IPS DF 6.9 (cell line): ENCODE measurements at places on chromosomes 1 and 21.

DNA sequence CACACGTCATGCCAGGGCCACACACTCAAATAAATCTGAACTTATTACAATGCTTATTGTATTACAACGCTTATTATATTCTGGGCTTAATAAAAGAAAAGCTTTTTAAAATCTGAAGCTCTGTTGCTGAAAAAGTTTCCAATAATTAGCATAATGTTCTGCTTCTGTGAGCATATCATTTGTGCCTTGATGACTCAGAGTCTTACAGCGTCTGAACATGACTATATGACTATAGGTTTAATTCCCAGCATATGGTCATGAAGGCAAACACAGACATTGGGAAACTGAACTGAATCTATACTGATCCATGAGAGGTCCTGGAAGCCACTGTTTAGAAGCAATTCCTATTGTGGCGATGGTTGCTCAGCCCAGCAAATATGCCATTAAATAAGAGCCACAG lies 66.3 kb downstream of the SIM2 start:
- no peak for DNase-seq

GRCh38 chr1:197598935-197599334 lies 176.3 kb downstream of the DENND1B start:
- DNase-seq, result no peak

GRCh38 chr1:93694039-93694438 lies 12.4 kb upstream of the BCAR3 start:
- no peak for DNase-seq

GRCh38 chr1:25011275-25011674 lies 81.2 kb upstream of the RUNX3 start:
- no peak for DNase-seq

GRCh38 chr1:111275079-111275478 lies 15.6 kb upstream of the CHIA start:
- no peak for DNase-seq

DNA sequence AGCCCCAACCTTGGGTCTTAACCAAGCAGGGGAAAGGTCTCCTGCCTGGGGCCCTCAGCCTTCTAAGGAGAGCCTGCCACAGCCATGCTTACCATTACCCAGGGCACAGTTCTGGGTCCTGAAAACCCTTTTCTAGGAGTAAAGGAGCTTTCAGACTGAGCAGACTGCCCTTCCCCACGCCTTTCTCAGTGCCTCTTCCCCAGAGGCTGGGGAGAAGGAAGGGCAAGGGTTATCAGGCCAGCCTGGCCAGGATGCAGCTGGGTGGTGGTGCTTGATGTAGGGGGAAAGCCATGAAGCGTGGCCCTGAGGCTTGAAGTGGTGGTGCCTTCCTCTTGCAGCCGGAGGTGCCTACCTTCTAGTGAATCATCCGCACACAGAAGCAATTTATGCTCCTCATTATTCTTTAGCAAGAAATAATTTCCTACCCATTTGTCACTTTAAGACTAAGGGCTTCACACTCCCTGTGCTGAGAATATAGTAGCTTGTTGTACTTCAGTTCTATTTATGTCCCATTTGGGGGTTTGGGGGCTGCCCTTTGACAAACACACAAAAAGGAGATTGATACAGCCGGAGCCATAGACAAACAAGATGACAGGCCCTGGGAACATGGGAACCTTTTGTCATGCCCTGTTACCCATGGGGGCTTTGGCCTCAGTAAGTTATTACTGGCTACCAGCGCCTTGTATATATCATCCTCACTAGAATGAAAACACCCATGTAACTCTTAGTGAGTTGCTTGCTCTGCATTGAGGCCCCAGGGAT lies 40.7 kb downstream of the MAN1C1 start:
- DNase-seq, result no peak

DNA sequence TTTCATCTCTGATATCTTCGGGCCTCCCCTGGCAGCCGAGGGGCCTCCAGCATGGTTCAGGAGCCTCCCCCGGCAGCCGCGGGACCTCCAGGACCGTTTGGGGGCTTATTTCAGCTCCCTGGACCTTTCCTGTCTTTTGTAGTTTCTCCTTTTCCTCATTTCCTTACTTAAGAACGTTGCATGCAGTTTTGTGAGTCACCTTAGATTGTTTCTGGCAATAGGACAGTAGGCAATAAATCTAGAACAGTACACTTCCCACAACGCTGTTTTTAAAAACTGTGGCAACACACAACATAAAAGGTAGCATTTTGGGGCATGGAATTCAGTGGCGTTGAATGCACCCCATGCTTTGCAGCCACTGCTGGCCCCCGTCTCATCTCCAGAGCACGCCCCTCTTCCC lies 24.4 kb downstream of the FAAP20 start:
- no peak for DNase-seq

- DNase-seq, result no peak
These were observed 237.1 kb upstream of the PLD5 start for GRCh38 chr1:242761556-242761955.

- DNase-seq, result no peak
These were observed 10.2 kb downstream of the PHGDH start for GRCh38 chr1:119721896-119722295.

- no peak for DNase-seq
These were observed 361 bp downstream of the DDAH1 start for GRCh38 chr1:85464497-85465098.

DNA sequence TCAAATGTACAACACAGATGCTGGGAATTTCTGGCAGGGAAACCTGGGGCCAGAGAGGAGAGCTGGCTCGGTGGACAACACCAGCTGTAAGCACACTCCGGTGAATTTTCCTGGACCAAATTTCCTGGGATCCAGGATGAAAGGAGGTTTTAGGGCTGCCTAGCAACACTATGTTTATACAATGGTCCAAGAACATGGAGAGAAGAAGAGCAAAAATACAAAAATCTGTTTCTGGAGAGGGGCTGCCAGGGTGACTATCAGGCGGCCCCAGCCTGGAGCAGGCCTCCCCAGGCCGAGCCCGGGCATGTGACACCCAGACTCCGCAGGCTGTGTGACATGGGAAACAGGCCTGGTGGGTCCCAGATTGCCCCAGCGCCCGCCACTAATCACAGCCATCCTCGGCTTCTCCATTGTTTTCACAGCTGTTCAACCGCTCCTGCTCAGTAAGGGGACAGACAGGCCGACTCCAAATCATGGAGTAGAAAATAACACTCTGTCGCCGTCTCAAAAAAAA lies 336.0 kb upstream of the NFIA start:
- DNase-seq, result no peak

GRCh38 chr1:244370060-244370637 lies 81.6 kb downstream of the ADSS2 start:
- no peak for DNase-seq

GRCh38 chr1:1239614-1240347 lies 6.7 kb downstream of the C1QTNF12 start:
- no peak for DNase-seq

DNA sequence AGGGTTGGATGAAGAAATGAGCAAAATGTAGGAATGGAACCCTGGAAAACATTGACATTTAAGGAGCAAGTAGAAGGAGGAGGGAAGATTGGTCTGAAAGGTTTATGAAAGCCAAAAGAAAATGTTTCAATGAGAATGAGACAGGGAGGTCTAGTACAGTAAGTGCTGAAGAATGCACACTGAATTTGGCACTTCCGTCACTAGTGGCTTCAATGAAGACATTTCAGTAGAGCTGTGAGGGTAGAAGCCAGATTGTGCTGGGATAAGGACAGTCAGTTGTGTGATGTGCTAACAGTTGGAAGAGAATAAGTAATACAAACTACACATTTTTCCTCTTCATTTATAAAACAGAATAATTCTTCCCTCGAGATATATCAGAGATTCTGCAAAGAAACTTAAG lies 17.1 kb downstream of the THEM4 start:
- no peak for DNase-seq

DNA sequence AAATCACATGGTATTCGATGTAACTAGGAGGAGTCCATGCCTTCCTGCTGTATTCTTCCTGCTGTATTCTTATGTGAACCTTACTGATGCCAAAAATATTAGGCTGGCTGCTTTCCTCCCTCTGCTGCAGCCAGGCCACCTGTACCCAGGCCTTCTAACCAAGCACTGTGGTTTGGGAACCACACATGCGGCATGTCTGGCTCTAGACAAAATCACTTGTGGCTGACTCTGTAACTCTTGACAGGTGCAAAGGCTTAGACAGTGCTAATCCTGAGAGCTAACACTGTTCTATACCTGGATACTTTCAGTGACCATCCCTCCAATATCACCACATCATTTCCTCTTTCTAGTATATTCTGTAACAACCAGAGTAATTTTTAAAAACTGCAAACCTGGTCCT lies 67.7 kb downstream of the PCP4 start:
- DNase-seq, result no peak

DNA sequence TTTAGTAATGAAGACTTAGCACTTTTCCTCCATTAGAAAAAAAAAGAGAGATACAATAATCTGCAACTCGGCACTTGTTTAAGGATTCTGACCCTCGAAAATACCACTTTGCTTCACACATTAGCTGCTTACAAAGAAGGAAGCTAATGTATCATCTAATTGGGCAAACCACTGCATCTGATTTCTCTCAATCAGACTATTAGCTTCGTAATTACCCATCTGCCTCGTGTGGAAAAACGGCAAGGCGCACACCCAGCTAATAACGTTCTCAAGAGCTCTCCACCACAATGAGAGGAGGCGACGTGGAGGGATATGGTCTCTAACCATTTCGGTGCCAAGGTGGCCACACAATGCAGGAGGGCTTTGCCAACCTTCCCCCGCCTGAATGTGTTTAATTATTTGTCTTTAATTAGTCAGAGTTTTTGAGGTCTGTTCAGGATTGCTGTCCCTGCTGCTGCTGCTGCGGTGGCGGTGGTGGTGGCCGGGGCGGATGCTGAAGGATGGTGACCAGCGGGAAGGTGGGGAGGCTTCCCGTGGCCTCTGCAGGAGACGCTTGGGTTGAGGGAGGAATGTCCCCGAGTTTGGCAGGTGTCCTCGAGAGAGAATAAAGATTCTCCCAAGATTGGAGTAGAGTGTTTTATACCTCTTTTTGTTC lies 374.5 kb downstream of the RPS6KC1 start:
- DNase-seq, result no peak

DNA sequence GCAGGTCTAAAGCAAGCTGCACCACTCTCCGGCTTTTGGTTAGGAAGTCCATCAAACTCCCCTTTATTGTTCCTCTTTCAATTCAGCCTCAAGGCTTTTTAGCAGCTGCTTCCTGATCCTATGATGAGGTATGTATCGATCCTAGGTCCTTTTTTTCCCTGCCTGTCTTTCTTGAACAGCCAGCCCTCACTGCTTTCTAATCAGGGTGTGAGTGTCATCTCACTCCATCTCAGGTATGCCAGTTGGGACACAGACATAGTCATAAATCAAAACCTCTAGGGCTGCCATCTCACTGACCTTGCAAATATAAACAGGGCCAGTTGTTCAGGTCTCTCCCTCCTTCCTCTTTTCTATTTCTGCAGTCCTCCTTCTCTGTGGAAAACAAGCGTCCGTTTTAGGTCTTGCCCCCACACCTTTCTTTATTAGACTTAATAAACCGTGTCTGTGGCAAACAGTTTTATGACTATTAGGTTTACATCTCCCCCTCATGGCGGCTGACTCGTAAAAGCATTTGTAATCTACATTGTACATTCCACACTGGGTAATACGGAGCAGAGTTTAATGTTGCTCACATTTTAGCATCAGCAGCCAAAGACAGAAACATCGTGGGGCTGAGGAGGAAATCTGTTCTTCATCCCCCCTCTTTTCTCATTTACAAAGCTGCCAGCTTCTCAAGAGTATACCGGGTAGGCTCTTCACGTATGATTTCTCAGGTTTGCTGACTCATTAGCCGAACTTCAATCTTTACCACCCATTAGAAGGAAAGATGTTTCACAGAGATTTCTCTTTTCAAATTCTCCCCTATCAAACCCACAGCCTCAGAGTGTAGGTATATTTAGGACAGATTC lies 11.6 kb downstream of the STYXL2 start:
- DNase-seq, result no peak

DNA sequence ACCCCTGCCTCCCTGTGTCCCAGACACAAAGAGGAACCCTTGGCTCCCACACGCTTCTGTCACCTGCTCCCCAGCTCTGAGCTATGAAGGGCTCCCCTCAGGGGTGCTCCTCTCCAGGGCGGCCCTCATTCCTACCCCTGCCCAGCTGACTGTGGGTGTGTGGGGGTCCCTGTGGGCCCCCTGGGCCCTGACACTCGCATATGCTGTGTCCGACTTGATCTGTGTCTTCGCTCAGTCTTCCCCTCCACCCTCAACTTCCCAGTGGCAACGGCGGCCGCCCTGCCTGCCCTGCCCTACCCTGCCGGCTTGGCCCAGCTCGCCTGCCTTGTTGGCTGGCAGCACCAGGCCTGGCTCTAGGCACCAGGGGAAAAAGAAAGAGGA lies 1.2 kb downstream of the KCNQ4 start:
- DNase-seq, result no peak

GRCh38 chr1:20426371-20426770 lies 59.6 kb downstream of the CAMK2N1 start:
- no peak for DNase-seq

DNA sequence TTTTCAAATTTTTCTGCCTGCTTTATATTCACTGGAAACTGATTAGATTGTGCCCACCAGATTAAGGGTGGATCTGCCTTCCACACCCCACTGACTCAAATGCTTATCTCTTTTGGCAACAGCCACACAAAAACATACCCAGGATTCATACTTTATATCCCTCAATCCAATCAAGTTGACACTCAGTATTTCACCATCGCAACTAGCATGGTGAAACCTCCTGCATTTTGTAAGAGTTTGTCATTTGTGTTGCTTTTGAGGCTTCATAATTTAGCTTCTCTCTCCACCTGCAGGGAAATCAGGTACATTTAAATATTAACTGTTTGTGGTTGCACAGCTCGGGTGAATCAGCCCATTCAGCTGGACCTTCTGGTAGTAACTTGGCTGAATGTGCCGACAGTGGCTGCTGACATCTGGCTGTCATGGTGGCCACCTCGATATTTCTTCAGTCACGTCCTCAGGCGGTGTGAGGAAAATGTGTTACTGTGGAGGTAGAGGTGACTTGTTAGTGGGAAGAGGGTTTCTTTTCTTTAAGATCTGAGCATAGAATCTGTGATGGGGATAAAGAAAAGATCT lies 224.0 kb downstream of the PTBP2 start:
- DNase-seq, result no peak

- no peak for DNase-seq
These were observed 12.8 kb upstream of the E2F2 start for GRCh38 chr1:23543707-23544443.

DNA sequence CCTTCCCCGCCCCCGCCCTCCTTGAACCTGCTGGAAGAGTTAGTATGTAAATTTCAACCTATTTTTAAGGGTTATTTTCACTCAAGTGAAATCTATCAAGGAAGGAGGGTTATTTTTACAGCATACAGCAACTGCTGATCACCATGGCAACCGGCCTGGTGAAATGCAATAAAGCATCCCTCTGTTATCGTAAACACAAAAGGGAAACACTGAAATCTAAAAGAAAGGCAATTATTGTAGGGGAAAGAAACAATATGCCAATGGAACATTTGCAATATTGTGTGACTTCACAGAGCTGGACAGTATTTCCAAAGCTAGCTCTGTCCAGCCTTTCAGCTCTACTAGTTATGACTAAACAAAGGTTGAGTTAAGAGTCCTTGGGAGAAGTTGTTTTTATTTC lies 588.3 kb upstream of the PBX1 start:
- no peak for DNase-seq
